Activated CD8-positive, alpha-beta memory T cell treated with anti-CD3 and anti-CD28 coated beads for 24 hours (primary cell): ENCODE measurements at places on chromosomes 12 and 14.

DNA sequence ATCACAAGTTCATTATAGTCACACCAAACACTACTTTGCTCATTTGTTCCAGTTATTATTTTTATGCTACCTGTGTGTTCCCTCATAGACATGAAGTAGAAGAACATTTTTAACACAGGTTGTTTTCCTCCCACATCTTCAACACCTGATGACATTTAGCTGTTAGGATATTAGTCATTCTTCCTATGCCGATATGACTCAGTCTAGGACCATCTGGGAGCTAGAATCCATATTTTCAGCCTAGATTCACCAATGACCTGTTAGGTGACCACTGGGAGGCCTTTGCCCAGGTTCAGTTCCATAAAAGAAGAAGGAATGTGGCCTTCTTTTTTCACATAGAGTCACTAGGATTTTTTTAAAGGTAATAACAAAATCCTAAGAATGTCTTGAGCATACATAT, 222.8 kb downstream of the C12orf42 start:
- DNase-seq: no peak

DNA sequence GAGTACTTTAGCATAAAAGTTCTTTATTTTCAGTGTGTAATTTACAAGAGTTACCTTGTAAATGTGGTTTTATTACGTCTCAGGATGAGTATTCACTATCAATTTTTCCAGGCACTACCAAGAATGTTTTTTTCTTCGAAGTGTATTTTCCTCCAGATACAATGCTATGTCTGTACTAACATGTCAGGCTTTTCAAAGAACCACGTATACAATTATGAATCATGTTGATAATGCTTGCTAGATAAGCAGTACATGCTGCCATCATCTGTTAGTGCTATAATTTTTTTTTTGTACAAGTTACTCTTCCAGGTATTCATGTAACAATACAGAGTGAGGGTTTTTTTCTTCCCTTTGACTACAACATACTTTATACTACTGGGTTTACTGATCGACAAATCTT, 5.6 kb upstream of the KANSL2 start:
- DNase-seq: no peak

- DNase-seq: no peak
Observed at GRCh38 chr12:32301216-32301615, 98.1 kb upstream of the FGD4 start.

DNA sequence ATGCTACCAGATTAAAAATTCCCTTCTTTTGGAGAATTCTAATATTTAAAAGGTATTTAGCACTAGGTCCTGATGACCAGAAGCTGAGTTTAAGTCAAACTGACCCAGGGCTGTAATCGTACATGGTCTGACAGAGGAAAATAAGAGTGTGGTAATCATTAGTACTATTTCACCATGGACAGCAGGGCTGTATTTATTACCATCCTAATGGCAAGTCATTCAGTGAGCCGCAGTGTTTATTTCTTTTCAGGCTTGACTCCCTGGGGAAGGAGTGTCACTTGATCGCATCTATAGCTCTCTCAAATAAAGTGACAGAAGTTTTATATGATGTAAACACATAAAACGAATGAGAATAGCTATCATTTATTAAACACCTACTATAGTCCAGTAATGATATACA, 261.8 kb downstream of the BTG1 start:
- DNase-seq: no peak

GRCh38 chr12:64010069-64010686, 165.7 kb downstream of the SRGAP1 start:
- no peak for DNase-seq

DNA sequence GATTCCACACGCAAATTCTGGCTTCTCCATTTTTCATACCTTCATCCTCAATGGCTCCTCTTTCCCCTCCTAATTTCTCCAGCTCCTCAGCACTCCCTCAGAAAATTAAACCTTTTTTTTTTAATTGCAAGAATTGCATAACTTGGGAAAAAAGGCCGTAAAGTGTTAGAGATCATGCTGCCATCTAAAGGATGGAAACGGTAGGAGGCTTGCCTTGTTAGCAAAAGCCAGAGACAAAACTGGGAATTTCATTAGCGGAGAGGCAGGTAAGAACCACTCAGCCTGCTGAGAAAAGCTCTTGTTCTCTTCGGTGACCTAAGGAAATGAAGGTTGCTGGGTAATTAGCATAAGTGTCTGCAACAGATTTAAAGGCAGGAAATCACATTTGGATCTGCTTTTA, 204.3 kb downstream of the AEBP2 start:
- no peak for DNase-seq

DNA sequence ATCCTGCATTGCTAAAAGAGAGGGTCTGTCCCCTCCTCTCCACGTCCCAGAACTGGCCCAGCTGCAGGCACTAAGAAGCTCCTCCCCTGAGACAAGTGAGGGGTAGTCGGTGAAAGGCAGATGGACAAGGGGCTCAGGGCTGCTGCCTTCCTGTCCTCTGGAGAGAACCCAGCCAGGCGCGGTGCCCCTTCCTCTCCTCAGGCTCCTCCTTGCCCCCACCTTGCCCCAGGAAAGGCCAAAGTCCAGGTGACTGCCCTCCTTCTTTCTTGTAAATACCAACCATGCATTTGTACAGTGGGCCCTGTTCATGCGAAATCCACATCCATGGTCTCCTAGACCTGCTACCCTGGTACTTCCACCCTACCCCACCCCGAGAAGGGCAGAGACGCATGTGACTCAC, 9.7 kb downstream of the PPP1R1A start:
- no peak for DNase-seq

DNA sequence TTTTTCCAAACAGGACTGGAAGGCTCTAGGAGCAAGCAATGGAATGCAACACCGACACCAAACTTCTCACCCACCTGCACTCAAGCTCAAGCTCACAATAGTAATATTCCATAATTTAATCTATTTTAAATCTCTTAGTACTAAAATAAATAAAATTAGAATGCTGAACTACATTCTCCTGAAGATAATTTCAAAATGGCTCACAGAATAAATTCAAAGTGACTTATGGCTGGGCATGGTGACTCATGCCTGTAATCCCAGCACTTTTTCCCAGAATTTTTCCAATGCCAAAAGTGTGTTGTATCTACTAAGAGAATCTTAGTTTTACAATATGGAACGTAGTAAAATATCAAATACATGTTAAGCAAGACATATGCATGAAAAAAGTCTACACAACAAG, 31.5 kb downstream of the DUSP16 start:
- no peak for DNase-seq

GRCh38 chr14:58138031-58138713, 13.8 kb downstream of the ARMH4 start:
- DNase-seq: no peak

- DNase-seq: no peak
Observed at GRCh38 chr12:13038491-13039161, 5.6 kb upstream of the FAM234B start.

GRCh38 chr12:131988054-131988796, 38.5 kb downstream of the EP400 start:
- DNase-seq: no peak

DNA sequence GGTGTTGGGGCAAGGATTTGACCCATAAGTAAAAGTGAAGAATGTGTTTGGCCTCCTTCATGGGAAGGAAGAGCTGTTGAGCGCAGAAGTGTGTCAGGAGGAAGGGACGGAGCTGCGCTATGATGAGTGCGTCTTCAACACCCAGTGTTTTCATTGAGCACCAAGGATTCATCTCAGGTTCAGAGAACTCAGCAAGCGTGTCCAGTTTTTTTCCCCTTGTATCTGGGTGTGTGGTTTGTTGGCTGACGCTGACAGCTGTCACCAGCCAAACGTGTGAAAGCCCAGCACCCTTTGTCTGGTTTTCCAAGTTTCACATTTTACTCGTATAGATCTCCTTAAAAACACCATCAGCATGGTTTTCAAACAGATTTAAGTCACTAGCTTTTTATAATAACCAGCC, 12.3 kb downstream of the EP400 start:
- no peak for DNase-seq

DNA sequence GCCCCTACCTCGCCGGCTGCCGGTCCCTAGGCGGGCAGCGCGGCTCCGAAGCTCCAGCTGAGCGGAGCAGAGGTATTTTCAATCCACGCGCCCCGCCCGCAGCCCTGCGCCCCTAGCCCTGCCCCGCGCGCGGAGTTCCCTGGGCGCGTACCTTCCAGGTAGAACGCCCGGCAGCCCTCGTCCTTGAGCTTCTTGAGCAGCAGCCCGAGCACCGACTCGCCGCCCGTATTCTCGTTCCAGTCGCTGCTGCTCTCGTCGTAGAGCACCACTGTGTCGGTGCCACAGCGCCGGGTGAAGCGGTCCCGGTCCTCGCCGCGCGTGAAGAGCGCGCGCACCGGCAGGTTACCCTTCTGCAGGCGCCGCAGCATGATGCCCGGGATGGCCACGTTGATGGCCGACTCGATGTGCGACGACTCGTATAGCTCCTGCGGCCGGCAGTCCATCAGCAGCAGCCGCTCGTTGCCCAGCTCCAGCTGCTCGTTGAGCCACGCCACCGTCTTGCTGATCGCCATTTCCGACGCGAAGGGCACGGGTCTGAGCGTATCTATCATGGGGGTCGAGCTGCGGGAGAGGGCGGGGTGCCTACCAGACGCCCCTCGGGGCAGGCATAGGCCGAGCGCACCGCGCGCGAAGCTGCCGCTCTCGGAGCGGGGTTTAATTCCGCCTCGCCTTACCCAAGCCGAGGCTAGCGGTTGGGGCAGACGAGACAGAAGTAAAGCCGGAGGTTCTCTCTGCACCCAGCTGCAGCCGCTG, 636 bp downstream of the DUSP6 start:
- DNase-seq: peak; percentile 80
